RKO (cell line): ENCODE measurements at places on chromosomes 16 and 17.

DNA sequence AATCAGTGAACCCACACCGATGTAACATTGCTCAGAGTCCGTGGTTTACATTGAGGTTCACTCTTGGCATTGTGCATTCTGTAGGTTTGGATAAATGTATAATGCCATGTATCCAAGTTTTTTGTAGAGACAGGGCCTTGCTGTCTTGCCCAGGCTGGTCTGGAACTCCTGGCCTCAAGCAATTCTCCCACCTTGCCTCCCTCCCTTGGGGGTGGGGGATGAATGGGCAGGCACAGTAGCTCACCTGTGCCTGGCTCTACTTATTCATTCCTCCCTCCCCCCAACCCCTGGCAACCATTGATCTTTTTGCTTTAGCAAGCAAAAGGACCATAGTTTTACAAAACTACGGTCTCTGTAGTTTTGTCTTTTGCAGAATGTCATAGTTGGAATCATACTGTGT is 181.4 kb downstream of the SPECC1 start:
- no peak for DNase-seq

GRCh38 chr17:45073414-45074070 is 12.4 kb downstream of the NMT1 start:
- DNase-seq, result no peak

GRCh38 chr17:27486741-27487140 is 30.5 kb downstream of the KSR1 start:
- DNase-seq, result no peak

- no peak for DNase-seq
These were observed 243.4 kb upstream of the IRX5 start for GRCh38 chr16:54687043-54687899.

GRCh38 chr17:69417545-69418483 is 3.3 kb downstream of the MAP2K6 start:
- DNase-seq, result no peak

- DNase-seq, result no peak
These were observed 12.9 kb downstream of the NUBP1 start for GRCh38 chr16:10756574-10756973.
